ENCODE measurements at places on chromosomes 4 and X.

DNA sequence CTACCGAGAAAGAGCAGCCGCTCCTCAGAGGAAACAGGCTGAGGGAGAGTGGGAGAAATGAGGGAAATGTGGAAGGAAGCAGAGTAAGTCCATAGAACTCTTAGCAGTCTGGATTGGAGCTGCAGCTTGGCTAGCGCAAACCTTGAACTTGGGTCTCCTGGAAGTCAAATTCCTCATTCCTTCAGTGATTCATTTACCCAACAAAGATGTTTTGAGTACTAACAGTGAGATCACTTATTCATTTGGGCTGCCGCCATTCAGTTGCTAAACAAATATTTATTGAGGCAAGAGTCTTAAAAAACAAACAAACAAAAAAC, 51.5 kb downstream of the SEL1L3 start:
- no peak for DNase-seq

GRCh38 chr4:76736414-76736813, 161.5 kb downstream of the SOWAHB start:
- no peak for DNase-seq

DNA sequence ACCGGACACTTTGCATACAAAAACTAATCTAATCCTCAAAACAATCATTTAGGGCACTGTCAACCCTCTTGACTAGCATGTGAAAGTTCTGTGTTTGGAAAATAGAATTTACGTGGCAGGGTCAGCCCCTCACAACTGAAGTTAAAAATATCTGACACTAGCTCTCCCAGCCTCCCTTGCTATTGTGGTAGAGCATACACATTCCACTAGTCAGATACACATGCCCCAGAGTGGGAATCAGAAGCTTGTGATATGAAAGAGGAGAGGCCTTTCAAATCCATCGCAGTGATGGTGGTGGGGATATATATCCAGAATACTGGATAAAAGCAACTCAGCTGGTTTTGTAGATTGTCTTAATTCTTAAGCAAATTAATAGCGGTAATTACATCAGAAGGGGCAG, 205.7 kb upstream of the IL15 start:
- DNase-seq = no peak

GRCh38 chrX:1581132-1581531, 10.3 kb upstream of the AKAP17A start:
- DNase-seq = peak; percentile 63

DNA sequence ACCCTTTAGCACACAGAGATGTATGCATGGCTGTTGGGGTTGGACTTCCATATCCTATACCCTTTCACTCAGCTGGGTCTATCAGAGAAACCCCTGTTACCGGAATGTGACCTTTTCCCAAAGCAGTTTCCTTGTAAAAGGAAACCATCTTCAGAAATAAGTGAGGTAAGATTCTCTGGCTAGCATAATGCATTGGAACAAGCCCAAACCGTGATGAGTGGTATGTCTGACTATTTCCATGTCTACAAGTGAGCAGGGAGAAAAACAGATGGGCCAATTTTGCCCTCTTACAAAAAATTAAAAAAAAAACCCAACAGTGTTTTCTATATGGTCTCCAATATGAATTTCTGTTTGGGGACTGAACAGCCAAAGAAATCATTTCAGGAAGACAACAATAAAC, 283.9 kb downstream of the SMARCA1 start:
- no peak for DNase-seq

DNA sequence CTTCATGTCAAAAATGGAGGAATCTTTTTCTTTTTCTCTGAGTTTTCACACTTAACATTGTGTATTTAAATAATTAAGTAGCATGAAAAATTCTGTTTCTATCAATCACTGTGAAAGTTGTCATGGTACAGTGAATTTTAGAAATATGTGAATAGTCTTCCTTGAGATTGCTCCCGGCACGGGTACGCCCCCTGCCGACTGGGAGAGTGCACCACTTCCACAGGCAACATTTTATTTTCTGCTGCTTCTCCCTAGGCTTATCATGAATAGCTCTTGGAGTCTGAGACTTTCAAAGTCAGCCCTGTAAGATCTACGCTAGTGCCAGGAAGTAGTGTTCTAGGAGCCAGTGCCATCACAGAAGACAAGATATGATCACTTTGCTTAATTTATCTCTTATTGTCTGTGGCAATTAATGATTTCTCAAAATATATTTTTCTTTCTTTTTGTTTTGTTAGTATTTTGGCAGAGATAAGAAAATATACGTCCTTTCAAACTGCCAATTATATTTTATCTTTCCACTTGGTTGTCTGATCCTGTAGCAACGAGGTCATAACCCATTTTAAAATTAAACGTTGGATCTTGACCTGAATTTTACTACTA, 763.8 kb upstream of the AADAT start:
- DNase-seq = no peak

- no peak for DNase-seq
Measured at GRCh38 chrX:153635788-153636668, 11.0 kb upstream of the DUSP9 start.

GRCh38 chrX:132267392-132267791, 48.1 kb upstream of the RAP2C start:
- no peak for DNase-seq

DNA sequence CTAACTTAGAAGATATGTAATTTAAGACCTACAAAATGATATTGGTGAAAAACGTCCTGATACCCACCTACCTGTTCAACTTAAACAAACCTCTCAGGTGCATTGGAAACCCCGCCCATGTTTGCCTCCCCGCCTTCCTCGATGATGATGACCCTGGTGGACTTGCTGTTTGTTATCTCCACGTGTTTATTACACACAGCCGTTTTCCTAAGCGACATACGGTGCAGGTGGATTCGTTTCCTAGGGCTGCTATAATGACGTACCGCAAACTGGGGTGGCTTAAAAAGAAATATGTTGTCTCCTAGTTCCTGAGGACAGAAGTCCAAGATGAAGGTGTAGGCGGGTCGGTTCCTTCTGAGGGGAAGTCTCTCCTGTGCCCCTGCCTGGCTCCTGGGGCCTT, 110.7 kb downstream of the GPR143 start:
- no peak for DNase-seq

DNA sequence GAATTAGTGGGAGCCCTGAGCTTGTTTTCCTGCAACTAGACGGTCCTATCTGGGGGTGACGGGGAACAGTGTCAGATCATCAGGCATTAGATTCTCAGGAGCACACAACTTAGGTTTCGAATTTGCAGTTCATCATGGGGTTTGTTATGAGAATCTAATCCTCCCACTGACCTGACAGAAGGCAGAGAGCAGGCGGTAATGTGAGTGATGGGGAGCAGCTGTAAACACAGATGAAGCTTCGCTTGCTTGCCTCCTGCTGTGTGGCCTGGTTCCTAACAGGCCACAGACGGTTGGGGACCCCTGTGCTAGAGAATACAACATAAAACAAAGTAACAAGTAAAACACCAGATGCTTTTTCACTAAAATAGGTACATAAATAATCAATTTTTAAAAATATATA, 86.2 kb upstream of the BLTP1 start:
- DNase-seq = no peak

GRCh38 chr4:139853309-139853708, 187.7 kb downstream of the MGST2 start:
- no peak for DNase-seq

DNA sequence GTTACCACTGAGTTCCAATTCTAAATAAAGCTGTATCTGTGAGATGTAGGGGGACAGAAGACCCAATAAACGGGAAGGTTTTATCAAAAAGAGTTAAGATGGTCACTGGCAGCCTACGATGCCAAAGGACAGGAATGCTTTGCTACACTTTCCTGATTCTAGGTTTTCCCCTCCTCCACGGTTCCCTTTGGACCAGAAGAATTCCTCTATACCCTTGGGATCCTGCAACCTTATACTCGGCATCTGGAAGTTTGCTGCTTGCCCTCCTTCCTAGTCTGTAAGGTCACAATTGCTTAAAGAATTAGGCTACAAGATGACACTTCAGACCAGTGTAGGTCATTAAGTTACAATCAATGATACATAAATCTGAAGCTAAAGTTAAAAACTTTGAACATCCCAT, 64.3 kb downstream of the SCML2 start:
- no peak for DNase-seq

DNA sequence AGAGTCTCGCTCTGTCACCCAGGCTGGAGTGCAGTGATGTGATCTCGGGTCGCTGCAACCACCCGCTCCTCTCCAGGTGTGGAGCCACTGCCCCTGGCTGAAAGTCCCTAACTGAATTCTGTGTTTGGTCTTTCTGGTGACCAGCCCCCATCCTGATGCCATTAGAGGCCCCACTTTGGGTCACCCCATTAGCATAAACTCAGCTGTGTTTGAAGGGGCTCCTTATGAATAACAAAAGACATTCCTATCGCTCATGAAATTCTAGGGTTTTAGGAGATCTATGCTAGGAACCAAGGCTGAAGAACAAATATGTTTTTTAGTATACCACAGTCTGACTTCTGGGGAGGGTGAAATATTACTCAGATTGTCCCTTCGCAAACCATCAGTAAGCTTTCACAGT, 652.9 kb downstream of the ADGRL3 start:
- no peak for DNase-seq

DNA sequence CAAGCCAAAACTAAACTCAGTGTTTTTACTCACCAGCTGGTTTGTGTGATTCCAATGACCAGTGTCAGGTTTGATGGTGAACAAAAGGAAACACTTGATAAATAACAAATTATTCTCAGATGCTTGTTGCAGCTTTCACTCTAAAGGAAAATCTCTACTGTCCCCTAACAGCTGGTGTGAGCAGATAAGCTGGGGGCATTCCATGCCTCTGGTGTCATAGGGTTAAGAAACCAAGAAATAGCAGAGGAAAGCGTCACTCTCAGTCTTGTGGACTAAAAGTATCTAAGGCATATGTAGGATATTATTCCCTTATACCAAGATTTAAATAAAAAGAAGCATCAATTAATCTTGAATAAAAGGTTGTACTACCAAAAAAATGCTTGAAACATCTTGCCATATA, 24.3 kb downstream of the TRPC5 start:
- DNase-seq = no peak

GRCh38 chrX:39065051-39065871, 264.0 kb downstream of the MID1IP1 start:
- no peak for DNase-seq

GRCh38 chr4:91127192-91127591, 1000.0 kb downstream of the CCSER1 start:
- no peak for DNase-seq

GRCh38 chrX:40175511-40176350, 78.0 kb upstream of the BCOR start:
- no peak for DNase-seq

GRCh38 chr4:64250488-64250887, 158.8 kb downstream of the TECRL start:
- no peak for DNase-seq

DNA sequence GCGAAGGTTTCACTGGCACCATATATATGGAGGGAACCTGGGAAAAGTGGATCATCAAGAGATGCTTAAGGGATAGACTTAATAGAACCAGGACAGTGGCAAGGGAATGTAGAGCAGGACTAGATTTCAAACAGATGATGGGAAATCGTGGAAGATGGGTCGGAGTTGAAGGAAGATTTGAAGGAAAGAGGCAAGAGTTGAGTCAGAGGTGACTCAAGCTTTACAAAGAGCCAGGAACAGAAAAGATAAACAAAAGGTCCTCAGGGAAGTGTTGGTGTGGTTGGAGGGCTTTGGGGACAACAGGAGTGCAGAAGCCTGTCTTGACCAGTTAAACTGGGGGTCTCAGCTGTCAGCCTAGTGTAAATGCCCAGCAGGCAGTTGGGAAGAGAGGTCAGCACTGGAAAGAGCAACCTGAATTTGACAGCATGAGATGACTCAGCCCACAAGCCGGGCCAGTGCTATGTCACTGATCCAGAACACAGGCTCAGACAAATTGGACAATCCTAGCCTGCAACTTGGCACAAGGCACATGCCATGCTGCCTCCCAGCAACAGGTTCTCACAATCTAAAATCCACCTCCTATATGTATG, 230.5 kb downstream of the IDS start:
- DNase-seq = no peak

GRCh38 chrX:97860226-97860625, 976.5 kb downstream of the RPA4 start:
- no peak for DNase-seq

- DNase-seq = no peak
Measured at GRCh38 chr4:148539387-148539786, 97.2 kb upstream of the NR3C2 start.
